HEK293T (cell line): ENCODE measurements at places on chromosomes 7 and 10.

DNA sequence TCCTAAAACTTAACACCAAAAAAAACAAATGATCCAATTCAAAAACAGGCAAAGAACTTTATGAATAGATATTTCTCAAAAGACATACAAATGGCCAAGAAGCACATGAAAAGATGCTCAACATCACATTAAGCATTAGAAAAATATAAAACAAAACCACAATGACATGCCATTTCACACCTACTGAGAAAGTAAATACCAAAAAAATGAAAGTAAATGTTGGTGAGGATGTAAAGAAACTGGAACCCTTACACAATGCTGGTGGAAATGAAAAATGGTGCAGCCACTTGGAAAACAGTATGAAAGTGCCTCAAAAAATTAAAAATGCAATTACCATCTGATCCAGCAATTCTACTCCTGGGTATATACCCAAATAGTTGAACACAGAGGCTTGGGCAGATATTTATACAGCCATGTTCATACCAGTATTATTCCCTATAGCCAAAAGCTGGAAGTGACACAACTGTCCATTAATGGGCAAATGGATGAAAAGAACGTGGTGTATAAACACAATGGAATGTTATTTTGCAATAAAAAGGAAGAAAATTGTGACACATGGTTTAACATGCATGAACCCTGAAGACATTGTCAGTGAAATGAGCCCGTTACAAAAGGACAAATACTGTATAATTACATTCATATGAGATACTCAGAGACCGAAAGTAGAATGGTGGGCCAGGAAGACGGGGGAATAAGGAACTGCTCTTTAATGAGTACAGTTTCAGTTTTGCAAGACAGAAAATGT, 89.0 kb downstream of the JMJD1C start:
- no peak for DNase-seq

DNA sequence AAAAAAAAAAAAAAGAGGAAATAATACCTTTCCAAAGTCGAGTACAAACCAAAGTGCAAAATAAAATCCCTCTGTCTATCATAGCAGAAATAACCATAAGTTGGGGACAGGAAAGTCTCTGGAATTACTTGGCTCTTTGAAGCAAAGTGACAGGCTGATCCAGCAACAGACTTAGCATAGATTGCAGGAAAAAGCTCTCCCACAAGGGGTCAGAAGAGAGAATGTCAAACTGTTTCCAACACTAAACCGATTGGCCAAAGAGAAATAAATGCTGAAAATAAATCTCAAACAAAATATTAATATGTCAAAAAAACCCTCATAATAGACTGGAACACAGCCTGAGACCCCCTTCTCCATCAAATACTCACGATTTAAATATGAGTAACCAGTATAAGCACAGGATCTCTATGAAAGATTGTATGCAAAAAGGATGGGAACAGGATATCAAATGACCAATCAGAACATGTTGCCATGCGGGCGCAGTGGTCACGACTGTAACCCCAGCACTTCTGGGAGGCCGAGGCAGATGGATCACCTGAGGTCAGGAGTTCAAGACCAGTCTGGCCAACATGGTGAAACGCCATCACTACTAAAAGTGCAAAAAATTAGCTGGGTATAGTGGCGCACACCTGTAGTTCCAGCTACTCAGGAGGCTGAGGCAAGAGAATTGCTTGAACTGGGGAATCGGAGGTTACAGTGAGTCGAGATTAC, 1000.7 kb upstream of the LRRN3 start:
- DNase-seq = peak; percentile 23

DNA sequence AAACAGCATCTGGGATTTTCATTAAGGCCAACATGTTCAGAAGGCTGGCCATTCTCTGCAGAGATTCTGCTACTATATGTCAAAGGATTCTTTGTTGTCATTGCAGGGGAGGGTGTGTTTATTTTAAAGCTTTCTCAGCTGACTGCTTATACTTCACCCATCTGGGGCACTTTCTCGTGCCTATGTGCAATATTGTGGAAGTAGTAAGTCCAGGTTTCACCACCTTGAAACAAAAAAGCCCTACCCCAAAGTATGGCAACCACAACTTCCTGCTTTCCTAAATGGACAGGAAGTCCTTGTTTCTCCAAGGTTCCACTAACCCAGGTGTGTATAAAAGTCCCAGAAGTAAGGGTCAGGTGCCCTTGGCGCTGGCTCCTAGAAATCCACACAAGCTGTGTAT, 58.7 kb upstream of the COL1A2 start:
- DNase-seq = no peak

- DNase-seq = no peak
Observed at GRCh38 chr7:99618726-99619125, 2.0 kb downstream of the ZSCAN25 start.

- DNase-seq = no peak
Observed at GRCh38 chr7:155141562-155141961, 71.4 kb downstream of the HTR5A start.

DNA sequence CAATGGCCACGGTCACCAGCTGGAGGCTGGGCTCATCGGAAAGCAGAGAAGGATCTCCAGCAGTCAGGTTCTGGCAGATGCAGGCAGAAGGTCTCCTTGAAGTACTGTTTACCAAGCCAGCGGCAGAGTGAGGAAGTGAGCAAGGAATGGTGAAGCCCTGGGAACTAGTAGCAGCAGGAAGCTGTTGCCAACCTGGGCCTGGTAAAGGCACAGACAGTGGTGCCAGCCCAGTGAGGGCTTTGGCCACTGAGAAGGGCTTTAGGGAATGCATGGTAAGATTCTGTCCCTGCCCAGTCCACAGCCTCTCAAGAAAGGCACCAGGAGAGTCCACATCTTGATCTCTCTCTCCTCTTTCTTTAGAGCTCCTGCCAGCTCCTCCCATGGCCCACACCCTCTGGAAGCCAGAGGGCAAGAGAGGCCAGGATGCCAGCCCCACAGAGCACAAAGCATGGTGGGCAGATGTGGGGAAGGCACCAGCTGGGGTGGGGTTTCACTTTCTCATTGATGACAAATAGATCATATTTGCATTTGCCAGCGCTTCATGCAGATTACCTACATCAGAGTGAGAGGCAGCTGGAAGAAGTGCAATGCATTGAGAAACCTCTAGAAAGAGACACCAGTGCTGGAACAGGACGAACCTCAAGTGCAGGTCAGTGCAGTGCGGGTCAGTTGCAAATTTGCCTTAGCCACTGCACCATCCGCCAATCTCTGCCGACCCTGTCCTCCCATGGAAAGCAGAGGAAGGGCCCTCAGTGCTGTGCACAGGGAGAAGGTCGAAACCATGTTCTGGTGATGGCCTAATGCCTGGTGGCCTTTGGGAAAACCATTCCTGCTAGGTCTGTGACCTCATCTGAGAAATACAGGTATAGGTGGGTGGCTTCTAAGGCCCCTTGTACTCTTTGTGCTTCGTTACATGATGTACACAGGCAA, 667.8 kb upstream of the MKI67 start:
- DNase-seq = no peak
